A673 (cell line): ENCODE measurements at places on chromosomes 16 and 17. TPM values are rescaled to one million over a fixed set of nuclear protein-coding genes. Genes with fewer than 3 reads are reported as not detected.

GRCh38 chr17:72556944-72557826 is 436.4 kb downstream of the SOX9 start:
- no peaks in the 10 kb centered on the region for H3K27me3 ChIP-seq
- H3K27ac ChIP-seq: no peak overlapping the region
- no peak overlapping the region for H3K4me3 ChIP-seq

DNA sequence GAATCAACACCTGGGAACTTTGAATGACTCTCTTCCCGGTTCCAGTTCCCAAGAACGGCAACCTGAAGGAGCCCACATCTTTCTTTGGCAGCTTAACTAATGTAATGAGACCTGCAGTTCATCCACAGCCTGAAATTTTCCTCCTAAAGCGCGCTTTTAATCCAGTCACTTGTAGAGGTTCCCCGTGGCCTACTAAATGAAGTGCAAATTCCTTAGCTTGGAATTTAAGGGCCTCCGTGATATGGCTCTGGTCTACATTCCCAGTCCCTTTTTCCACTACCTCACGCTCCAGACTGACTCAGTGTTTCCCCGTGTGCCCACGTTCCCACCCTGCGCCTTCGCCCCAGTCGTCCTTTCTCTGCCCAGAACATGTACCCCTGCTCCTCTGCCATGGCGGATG is 27.2 kb downstream of the FZD2 start:
- no peaks in the 10 kb centered on the region for H3K36me3 ChIP-seq
- no peak overlapping the region for H3K27ac ChIP-seq
- no peaks in the 10 kb centered on the region for H3K4me1 ChIP-seq
- H3K27me3 ChIP-seq: no peaks in the 10 kb centered on the region

GRCh38 chr17:8577868-8578267 is 52.7 kb downstream of the MYH10 start:
- DNase-seq: no peak
- no peak overlapping the region for H3K4me3 ChIP-seq
- peaks cover 5% of the 10 kb centered on the region for H3K4me1 ChIP-seq
- peaks cover 4% of the 10 kb centered on the region for H3K36me3 ChIP-seq

The SPATA32 gene
- 0.22 TPM in 1 of 2 replicates, not detected in the other for total RNA-seq
